ENCODE measurements at places on chromosomes 6 and 20.

GRCh38 chr20:45407067-45407745 is 883 bp upstream of the DBNDD2 start:
- DNase-seq, result no peak

DNA sequence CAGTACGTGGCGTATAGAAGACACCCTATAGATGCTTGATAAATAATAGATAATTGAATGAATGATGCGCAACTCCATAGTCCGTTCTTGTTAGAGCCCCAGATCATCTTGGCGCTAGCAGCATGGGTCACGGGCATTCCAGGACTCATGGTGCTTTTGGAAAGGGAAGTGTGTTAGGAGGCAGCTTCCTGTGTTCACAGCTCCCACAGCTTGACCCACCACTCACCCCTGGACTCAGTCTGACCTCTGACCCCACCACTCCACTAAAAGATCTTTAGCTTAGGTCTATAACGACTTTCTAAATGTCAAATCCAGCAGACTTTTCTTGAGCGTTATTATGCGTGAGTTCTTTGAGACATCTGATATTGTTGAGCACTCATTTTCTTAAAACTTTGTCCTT is 35.8 kb upstream of the KIF16B start:
- no peak for DNase-seq

DNA sequence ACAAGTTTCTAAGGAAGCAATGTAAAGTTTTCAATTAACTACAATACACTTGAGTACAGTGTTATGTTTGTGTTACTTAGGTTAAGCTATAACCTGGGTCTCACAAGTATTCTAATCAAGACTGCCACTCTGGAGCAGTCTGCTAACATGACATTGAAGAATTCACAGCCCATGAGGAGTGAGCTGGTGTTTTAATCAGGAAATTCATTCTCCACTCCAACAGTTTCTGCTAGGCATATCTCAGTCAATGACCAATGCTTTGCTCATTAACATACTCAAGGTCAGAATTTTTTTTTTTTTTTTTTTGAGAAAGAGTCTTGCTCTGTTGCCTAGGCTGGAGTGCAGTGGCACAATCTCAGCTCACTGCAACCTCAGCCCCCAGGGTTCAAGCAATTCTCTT is 59.6 kb upstream of the SAMHD1 start:
- DNase-seq, result no peak

GRCh38 chr20:21788082-21788481 is 82.6 kb downstream of the PAX1 start:
- no peak for DNase-seq

- DNase-seq, result no peak
Measured at GRCh38 chr6:137903933-137904821, 37.1 kb downstream of the TNFAIP3 start.

GRCh38 chr6:110404607-110405006 is 10.8 kb downstream of the DDO start:
- no peak for DNase-seq
